Osteoblast (primary cell): ENCODE measurements at places on chromosomes 12 and 14. TPM values are rescaled to one million over a fixed set of nuclear protein-coding genes. Genes with fewer than 3 reads are reported as not detected.

DNA sequence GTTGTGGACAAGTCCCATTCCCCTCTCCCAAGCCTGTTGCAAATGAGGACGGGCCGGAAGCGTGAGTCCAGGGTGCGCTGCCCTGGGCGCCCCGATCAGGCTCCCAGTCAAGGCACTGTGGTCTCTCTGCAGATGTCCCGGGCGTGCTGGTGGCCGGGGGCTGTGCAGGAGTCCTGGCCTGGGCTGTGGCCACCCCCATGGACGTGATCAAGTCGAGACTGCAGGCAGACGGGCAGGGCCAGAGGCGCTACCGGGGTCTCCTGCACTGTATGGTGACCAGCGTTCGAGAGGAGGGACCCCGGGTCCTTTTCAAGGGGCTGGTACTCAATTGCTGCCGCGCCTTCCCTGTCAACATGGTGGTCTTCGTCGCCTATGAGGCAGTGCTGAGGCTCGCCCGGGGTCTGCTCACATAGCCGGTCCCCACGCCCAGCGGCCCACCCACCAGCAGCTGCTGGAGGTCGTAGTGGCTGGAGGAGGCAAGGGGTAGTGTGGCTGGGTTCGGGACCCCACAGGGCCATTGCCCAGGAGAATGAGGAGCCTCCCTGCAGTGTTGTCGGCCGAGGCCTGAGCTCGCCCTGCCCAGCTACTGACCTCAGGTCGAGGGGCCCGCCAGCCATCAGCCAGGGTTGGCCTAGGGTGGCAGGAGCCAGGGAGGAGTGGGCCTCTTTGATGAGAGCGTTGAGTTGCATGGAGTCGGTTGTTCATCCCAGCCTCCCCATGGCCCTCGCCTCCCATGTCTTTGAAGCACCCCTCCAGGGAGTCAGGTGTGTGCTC lies 6.3 kb downstream of the SLC25A47 start:
- DNase-seq = peak; percentile 72

DNA sequence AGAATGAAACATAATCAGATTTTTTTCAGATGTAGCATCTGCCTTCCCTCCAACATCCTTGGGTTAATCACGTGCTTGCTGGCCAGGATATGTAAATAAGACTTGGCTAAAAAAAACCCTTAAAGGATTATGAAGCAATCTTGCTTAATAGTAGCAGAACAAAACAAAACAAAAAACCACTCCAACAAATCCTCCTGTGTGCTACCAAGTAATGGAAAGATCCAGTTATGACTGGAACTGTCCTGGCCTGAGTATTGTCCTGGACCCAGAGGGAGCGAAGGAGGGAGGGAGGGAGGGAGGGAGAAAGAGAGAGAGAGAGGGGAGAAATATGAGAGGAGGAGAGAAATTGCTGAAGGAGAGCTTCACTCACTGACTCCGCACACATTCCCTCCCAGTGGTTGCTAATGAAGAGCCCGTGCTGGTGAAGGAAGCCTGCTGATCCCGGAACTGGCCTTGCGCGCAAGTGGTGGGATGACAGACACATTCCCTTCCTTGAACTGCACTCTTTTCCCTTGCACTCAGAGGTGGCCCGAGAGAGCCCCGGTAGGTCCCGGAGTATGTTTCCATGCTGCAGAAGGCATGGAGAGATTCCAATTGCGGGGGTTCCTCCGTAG lies 57.2 kb downstream of the HMGA2 start:
- peak; percentile 79 for DNase-seq

- no peak for DNase-seq
Measured at GRCh38 chr14:90632871-90633270, 183.4 kb downstream of the TTC7B start.

DNA sequence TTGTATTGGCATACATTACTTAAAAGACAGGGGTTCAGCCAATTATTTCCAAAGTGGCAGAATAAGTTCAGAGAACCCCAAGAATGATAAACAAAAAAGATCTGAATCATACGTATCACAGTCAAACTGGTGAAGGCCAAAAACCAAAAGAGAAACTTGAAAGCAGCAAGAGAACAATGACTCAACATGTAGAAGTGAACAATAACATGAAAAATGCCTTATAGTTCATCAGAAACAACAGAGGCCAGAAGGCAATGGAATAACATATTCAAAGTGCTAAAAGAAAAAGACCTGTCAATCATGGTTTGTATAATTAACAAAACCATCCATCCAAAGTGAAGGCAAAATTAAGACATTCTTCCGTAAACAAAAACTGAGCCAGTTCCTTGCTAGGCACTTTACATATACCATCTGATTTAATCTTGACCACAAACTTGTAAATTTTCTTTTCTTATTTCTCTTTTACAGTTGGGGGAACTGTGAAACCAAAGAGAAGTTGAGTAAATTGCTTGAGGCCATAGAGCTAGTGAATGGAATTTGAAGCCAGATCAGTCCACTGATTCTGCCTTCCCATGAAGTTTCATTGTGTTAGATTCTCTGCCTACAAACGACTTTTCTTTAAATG lies 232.1 kb upstream of the SEL1L start:
- DNase-seq = no peak

GRCh38 chr14:94542811-94543440 lies 18.3 kb upstream of the SERPINA4 start:
- DNase-seq = no peak

DNA sequence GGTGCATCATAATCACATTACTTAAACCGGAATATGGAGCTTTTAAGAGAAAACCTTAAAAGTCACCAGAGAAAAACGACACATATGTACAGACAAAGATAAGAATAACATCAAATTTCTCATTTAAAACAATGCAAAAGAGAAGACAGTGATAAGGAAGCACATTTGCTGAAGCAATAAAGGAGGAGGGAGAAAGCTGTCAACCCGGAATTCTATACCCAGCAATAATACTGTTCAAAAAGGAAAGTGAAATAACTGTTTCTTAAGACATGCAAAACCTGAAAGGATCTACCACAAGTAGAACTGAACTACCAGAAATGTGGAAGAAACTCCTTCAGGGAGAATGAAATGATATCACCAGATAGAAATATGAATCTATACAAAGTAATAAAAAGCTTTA lies 15.4 kb downstream of the SLC6A13 start:
- no peak for DNase-seq

DNA sequence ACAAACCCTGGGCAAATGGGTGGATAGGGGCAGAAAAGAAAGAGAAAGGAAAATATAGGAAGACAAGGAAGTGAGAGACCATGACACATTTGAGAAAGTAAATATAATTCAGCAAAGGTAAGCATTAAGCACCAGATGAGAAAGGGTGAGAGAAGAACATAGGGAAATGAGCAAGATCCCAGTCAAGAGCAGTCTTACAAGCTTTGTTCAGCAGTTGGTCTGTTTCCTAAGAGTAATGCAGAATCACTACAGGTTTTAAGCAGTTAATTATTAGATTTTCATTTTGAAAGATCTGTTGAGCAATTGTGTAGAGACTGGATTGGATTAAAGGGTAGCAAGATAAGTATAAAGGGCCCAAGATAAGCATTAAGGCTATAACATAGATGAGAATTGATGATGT lies 146.3 kb downstream of the PLCZ1 start:
- DNase-seq = no peak

GRCh38 chr12:108966378-108967151 lies 54.3 kb downstream of the SVOP start:
- DNase-seq = no peak

DNA sequence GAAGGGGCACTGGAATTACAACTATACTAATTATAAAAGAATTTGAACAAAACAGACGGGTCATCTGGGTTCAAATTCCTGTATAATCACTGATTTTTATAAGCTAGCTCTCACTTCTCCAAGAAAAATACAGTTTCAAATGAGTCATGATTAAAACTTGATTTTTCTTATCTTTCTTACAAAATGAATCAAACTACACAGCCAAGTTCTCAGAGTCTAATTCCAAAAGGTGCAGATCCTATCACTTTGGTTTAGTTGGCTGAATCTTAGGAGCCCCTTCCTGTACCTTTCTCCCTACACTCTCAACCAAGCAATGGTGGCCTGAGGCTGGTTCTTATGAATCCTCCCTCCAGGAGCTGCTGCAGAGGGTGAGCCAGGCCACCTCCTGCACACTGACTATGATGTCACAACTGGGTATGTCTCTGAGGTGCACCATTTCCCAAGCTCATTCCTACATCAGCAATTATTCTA lies 43.8 kb upstream of the BMP4 start:
- DNase-seq = peak; percentile 39

The CISTR gene
- total RNA-seq = not detected in 2 replicates

The TAS2R9 gene
- not detected in 2 replicates for total RNA-seq
